ENCODE measurements at places on chromosomes 16 and 17.

DNA sequence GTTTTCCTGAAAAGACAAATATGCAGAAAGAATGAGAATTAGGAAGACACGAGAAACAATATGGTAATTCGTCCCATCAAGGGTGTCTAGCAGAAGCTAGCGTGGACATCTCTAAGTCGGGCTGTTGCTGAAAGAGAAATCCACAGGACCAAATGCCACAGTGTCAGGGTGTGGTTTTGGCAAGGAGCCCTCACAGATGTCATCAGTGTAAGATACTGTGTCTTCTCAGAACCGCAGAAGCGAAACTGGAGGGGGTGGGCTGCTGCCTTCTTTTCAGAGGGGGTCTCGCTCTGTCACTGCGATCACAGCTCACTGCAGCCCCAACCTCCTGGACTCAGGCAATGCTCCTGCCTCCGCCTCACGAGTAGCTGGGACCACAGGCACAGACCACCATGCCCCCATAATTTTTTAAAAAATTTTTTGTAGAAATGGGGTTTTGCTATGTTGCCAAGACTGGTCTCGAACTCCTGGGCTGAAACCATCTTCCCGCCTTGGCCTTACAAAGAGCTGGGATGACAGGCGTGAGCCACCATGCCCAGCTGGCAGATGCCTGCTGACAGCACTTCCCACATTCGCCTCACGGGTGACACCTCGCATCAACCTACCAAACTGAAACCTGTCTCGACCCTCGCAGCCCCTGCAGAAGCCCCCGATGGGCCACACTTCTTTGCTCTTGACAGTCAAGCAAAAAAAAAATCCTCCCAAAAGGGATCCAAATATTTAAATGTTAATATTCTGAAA lies 26.2 kb downstream of the TRAP1 start:
- no peak for DNase-seq

DNA sequence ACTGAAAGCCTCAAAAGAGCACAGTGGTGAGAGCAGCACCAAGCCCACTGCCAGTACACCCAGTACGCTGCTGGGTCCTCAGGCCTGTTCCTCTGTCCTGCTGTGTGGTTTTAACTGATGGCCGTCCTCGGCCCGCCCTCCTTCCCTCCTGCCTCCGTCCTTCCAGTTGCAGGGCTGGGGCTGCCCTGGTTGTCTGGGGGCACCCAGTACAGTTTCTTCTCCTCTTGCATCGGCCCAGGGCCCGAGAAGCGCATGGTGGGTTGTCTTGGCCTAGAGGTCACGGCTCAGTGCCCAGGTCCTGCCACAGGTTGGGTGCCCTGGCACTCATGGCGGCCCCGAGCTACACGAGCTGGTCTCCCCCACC lies 70.8 kb upstream of the KCTD5 start:
- no peak for DNase-seq

- DNase-seq = no peak
Observed at GRCh38 chr17:17420561-17421269, 56.1 kb upstream of the MED9 start.

DNA sequence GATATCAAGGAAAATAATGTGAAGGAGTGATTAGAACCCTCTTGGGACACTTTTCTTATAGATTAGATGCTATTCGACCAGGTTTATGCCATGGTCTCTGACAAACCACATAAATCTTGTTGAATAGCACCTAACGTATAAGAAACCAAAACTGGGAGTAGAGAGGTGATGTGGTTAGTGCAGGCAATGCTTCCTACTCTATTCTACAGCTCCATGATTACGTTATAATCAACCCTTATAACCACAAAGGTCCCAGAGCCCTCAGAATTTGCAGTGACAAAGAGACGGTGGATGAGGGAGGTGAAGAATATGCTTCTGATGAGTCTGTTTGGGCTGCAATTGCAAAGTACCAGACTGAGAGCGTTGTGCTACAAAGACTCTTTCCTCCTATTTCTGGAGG lies 78.4 kb downstream of the ARHGAP44 start:
- DNase-seq = no peak

DNA sequence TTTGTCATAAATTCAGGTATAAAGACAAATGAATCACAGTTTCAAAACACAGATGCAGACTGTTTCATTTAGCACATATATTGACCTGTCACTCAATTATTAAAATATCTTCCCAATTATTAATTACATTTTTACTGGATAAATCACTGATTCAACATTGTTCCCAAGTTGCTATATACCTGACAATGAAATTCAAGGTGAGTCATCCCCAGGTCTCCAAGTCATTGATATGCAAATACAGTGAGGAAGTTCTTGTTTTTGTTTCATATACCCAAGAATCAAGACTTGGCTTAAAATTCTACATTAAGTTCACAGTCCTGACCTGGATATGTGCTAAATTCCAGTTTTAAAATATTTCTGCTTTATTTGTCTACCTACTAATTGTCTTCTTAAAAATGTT lies 599.3 kb upstream of the PSMD7 start:
- DNase-seq = no peak

DNA sequence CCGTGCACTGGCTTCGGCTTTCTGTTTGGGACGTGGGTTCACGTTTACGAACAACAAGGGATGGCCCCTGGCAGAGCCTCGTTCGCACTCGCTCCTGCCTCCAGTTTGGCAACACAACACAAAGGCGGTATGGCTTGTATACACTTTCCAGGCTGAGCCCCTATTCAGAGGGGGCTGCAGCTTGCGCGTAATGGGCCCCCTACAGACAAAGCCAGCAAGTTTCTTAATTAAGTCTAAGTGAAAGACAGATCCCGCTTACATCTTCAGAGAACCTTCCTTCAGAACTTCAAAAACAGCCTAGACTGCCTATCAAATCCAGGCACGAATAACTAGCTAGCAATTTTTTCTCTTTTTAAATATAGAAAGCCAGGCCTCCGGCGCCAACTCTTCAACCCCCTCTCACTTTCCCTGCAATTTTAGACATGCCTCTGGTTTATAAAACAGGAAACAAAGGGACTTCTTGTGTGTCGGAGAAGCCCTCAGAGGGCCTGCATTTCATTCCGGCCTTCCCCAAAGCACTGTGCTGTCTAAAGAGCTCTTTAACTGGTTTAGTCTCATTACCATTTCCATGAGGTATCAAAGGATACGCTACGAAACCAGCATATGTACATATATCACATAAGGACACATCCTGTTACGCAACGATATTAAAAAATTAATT lies 244.9 kb downstream of the STX8 start:
- DNase-seq = no peak

DNA sequence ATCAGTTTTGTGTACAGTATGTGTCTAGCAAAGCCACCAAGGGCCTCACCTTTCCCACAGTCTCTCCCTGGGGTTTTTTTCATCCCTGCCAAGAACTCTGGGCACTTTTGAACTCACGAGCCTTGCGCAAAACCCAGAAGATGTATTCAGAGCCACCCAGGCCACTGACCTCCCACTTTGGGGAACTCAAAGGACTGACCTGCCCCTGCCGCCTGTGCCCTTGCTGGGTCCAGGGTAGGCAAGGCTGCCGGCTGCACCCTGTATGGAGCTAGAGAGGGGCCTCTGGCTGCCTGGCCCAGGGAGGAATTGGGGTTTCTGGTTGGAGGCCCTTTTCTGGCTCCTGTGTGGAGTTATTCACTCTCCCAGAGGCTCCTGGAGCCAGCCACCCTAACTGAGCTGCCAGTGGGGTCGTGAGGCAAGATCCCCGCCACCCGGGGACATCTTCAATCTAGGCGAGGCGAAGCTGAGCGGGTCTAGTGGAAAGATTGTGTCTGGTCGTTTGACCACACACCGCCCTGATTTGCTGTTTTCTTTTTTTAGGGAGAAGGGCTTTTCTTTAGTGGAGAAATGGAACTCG lies 1.9 kb downstream of the CDK5R1 start:
- no peak for DNase-seq

DNA sequence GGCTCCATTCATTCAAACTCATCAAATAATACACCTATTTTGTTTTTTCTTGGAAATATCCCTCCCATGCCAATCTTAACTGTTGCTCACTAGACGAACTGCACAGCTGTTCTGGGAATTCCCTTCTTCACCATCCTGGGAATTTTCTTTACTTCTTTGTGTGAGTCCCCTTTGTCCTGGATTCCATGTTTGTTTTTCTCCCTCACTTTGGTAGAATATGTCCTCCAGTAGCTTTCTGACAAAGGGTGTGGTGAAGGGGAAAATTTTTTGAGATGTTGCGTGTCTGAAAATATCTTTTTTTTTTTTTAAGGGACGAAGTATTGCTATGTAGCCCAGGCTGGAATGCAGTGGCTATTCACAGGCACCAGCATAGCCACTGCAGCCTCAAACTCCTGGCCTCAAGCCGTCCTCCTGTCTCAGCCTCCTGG lies 17.2 kb upstream of the UTP6 start:
- no peak for DNase-seq

DNA sequence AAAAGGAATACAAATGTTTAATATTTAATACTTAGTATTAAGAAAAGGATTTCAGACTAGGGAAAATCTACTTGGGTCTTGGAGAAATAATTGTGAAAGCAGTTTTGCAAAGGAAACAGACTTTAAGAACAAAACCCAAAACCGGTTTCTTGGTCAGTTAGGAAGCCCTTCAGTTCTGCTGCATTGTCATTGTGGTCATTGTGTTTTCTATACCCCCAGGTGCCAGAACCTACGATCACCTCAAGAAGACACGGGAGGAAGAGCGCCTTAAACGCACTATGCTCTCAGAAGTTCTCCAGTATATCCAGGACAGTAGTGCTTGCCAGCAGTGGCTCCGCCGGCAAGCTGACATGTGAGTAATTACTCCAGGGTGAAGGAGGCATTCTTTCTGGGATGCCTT lies 19.5 kb upstream of the DUSP14 start:
- no peak for DNase-seq

DNA sequence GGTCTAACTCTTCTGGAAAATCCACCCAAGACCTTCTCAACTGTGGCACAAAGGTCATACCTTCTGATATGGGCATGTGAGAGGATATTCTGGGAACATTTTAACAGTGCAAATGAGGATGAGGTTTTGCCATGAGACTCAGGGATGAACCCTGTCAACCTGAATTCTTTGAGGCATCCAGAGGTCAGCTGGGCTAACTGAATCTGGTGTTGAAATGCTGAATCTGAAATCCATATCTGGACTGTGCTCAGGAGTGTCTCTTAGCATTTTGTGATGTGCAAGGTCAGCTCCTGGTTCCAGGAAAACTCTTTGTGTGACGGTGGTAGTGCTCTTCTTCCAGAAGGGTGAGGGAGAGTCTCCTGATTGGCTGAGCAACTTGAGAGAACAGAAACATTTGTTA lies 276.0 kb upstream of the SALL1 start:
- no peak for DNase-seq

DNA sequence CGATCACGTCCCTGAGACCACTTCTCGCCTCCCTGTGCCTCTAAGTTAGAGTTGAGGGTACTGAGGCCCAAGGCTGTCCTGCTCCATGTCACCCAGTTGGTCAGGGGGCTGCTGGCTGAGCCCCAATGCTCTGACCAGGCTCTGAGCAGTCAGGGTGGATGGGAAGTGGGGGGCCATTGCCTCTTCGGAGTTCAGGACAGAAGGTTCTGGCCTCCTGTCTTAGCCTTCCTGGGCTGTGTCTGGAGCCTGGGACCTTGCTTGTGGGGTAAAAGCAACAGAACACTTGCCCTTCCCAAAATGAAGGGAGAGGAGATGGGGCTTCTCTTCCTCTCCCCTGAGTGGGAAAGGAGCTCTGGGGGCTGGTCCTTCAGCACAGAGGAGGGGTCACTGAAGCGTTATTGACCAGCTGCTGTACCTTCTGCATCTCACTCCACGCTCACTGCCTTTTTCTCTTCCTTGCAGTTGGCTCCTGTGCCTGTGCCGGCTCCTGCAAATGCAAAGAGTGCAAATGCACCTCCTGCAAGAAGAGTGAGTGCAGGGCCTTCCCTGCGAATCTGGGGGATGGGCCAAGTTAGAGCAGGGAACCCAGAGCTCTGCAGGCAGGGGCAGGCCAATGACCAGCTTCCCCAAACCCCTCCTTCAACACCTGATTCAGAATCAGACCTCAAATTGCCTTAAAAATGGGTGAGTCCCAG lies 580 bp downstream of the MT1X start:
- no peak for DNase-seq

DNA sequence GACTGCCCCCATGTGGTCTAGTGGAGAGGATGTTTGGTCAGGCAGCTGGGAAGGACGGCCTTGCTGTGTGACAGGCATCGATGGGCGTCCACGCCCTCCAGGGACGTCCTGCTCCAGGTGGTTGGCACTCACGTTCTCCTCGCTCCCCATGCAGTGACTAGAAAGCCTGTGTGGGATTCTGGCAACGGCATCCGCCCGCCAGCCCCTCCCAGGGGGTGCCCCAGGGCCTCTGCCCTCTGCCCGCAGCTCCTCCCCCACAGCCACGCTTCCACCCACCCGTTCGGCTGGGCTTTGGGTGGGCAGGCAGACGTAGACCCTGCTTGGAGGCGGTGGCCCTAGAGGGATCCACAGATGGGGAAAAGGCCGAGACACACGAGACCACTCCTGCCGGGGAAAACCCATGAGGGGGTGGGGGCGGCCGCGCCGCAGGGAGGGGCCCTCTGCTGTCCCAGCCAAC lies 4.7 kb upstream of the IL17C start:
- DNase-seq = no peak
